ENCODE measurements at places on chromosomes 6 and 20.
A peak's percentile ranks its signal among the peaks of the same experiment; 100 is the strongest.

DNA sequence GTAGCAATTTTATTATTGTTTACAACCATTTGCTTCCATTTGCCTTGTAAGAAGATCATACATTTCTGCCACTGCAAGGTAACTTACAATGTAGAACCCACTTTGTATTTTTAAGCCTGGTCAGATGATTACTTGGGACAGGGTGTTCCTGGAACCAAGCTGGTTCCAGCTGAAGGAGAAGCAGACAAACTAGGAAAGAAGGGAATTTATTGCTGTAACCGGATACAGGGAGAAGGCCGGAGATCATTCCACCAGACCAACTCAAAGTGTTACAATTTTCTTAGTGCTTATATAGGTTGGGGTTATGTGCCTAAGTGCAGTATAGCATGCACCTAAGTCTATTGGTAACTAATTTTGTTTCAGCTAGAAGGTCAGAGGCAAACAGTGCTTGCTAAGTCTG, 104.4 kb downstream of the MANEA start:
- no peak for DNase-seq
- H3K4me3 ChIP-seq: no peak overlapping the region
- H3K27me3 ChIP-seq: no peaks in the 10 kb centered on the region
- H3K27ac ChIP-seq: peak overlapping the region; percentile 25
- peaks cover 17% of the 10 kb centered on the region for H3K4me1 ChIP-seq

DNA sequence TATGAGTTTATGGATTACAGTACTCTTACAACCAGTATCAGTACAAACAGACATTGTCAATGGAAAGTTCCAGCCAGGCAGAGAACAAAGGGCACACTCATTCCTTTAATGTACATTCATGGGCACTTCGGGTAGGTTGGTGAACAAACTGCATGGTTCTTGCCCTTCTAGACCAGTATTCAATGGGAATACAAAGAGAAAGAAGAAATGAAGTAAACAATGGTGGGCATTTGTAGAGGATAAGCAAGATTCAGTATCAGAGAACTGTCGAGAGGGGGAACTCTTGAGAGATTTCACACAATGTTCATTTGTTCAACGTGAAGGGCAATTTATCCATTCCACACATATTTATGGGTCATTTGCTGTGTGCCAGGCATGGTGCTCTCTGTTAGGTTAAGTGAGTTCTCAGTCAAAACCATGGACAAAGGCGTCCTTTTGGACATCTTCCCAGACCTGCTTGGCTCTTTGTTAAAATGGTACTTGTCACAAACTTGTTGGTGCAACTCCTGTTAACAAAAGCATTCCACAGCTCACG, 714.8 kb downstream of the DHX35 start:
- H3K36me3 ChIP-seq: no peaks in the 10 kb centered on the region
- H3K27ac ChIP-seq: no peak overlapping the region
- no peaks in the 10 kb centered on the region for H3K27me3 ChIP-seq
- peaks cover 4% of the 10 kb centered on the region for H3K4me1 ChIP-seq
- no peak for DNase-seq
- no peak overlapping the region for H3K4me3 ChIP-seq

- H3K27ac ChIP-seq: no peak overlapping the region
- no peaks in the 10 kb centered on the region for H3K36me3 ChIP-seq
- peak; percentile 73 for DNase-seq
- H3K4me1 ChIP-seq: peaks cover 3% of the 10 kb centered on the region
- peaks cover 51% of the 10 kb centered on the region for H3K27me3 ChIP-seq
- H3K4me3 ChIP-seq: no peak overlapping the region
Observed at GRCh38 chr20:58179432-58180099, 48.9 kb downstream of the ANKRD60 start.

- H3K27ac ChIP-seq: no peak overlapping the region
- no peak for DNase-seq
- no peak overlapping the region for H3K4me3 ChIP-seq
- H3K36me3 ChIP-seq: no peaks in the 10 kb centered on the region
- H3K4me1 ChIP-seq: peaks cover 22% of the 10 kb centered on the region
Observed at GRCh38 chr20:21027569-21027968, 78.6 kb downstream of the LINC00237 start.

- H3K4me3 ChIP-seq: no peak overlapping the region
- no peaks in the 10 kb centered on the region for H3K4me1 ChIP-seq
- no peaks in the 10 kb centered on the region for H3K27me3 ChIP-seq
- no peaks in the 10 kb centered on the region for H3K36me3 ChIP-seq
Observed at GRCh38 chr6:128808856-128809255, 74.1 kb upstream of the LAMA2 start.

- no peak for DNase-seq
- no peaks in the 10 kb centered on the region for H3K27me3 ChIP-seq
- no peak overlapping the region for H3K4me3 ChIP-seq
- H3K4me1 ChIP-seq: peaks cover 6% of the 10 kb centered on the region
- no peak overlapping the region for H3K27ac ChIP-seq
- no peaks in the 10 kb centered on the region for H3K36me3 ChIP-seq
Observed at GRCh38 chr6:156740604-156741003, 36.6 kb upstream of the ARID1B start.

- peaks cover 54% of the 10 kb centered on the region for H3K27me3 ChIP-seq
- no peaks in the 10 kb centered on the region for H3K4me1 ChIP-seq
- no peak overlapping the region for H3K4me3 ChIP-seq
- H3K27ac ChIP-seq: no peak overlapping the region
- no peak for DNase-seq
Observed at GRCh38 chr6:5090603-5091002, 5.5 kb downstream of the PPP1R3G start.

DNA sequence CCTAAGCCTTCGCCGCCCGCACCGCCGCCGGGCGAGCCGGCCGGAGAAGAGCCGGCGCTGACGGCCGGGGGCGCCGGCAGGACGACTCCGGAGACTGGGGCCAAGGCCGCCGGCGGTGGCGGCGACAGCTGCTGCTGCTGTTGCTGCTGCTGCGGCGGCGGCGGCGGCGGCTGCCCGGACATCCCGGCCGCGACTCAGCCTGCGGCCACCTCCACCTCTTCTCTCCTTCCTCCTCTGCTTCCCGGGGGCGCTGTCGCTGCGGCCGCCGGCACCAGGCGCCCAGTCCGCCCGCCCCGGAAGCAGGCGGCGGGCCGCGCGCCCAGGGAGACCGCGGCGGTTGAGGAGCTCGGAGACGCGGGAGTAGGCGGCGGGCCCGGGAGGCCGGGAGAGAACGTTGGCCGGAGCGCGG, 307 bp downstream of the RANBP9 start:
- H3K27ac ChIP-seq: no peak overlapping the region
- no peaks in the 10 kb centered on the region for H3K27me3 ChIP-seq
- peak overlapping the region; percentile 55 for H3K4me3 ChIP-seq
- H3K36me3 ChIP-seq: peaks cover 4% of the 10 kb centered on the region
- no peak for DNase-seq

DNA sequence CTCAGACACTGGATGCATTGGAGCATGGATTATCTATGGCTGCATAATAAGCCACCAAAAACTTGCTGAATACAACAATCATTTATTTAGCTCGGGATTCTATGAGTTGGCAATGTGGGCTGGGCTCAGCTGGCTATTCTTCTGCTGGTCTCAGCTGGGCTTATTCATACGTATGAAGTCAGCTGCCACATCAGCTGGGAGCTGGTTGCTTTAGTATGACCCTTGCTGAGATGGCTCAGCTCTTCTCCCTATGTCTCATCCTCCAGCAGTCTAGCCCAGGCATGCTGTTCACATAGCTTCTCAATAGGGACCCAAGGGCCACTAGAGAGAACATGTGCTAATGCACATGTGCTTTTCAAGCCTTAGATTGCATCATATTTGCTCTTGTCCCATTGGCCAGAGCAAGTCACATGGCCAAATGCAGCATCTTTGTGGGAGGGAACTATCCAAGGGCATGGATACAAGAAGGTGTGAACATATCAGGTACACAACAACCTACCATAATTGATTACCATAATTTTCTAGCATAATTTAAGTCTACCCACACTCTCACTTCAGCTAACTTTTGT, 444.6 kb downstream of the KIF16B start:
- no peak overlapping the region for H3K4me3 ChIP-seq
- peaks cover 13% of the 10 kb centered on the region for H3K4me1 ChIP-seq
- no peaks in the 10 kb centered on the region for H3K36me3 ChIP-seq

- DNase-seq: no peak
- no peaks in the 10 kb centered on the region for H3K4me1 ChIP-seq
- no peaks in the 10 kb centered on the region for H3K27me3 ChIP-seq
- H3K4me3 ChIP-seq: no peak overlapping the region
Observed at GRCh38 chr6:127435626-127436220, 23.5 kb downstream of the KIAA0408 start.

GRCh38 chr20:51528263-51529027, 14.1 kb downstream of the NFATC2 start:
- H3K4me3 ChIP-seq: peak overlapping the region; percentile 27
- peaks cover 50% of the 10 kb centered on the region for H3K4me1 ChIP-seq
- no peak for DNase-seq
- peak overlapping the region; percentile 94 for H3K27ac ChIP-seq
- H3K36me3 ChIP-seq: peaks cover 4% of the 10 kb centered on the region

DNA sequence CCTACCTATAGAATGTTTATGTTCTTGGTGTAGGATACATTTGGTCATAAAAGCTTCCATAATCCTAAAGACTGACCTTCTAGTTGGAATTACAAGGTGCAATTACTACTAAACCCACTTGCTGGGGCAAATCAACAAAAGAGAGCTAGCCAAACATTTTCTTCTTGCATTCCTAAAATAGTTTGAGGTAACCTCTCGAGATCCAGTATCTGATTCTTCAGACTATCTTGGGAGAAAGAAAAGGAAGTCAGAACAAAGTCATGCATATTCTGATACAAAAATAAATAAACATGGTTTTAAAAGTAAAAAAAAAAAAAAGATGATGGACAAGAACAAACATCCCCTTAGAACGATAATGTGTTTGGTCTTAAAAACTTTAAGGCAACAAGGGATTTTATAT, 294.2 kb upstream of the RSPO3 start:
- DNase-seq: no peak
- H3K4me1 ChIP-seq: no peaks in the 10 kb centered on the region
- no peak overlapping the region for H3K27ac ChIP-seq
- H3K4me3 ChIP-seq: no peak overlapping the region

- H3K4me1 ChIP-seq: no peaks in the 10 kb centered on the region
- H3K27me3 ChIP-seq: peaks cover 38% of the 10 kb centered on the region
- H3K4me3 ChIP-seq: no peak overlapping the region
- no peak overlapping the region for H3K27ac ChIP-seq
- no peak for DNase-seq
Observed at GRCh38 chr20:5328268-5328667, 11.5 kb upstream of the PROKR2 start.

- no peak for DNase-seq
- no peaks in the 10 kb centered on the region for H3K36me3 ChIP-seq
- H3K27ac ChIP-seq: no peak overlapping the region
- peaks cover 22% of the 10 kb centered on the region for H3K4me1 ChIP-seq
- no peak overlapping the region for H3K4me3 ChIP-seq
Observed at GRCh38 chr6:65570340-65570739, 136.7 kb downstream of the EYS start.

DNA sequence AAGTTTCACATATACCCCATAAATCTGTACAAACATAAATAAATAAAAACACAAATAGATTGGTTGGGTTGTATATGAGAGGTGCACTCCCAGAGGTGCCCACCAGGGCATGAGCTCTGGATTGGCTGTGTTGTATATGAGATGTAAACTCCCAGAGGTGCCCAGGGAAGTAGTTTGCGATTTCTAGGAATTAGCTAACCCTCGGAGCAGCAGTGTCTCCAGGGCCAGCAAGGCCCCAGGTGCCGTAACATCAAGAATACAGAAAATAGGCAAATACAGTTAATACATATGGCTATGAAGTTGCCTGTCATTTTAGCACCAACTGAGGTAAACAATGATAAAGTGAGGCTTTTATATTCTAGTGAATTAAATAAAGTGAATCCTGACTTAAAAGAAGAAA, 5.4 kb upstream of the GINM1 start:
- no peak overlapping the region for H3K27ac ChIP-seq
- peaks cover 2% of the 10 kb centered on the region for H3K4me1 ChIP-seq
- H3K4me3 ChIP-seq: no peak overlapping the region
- peaks cover 49% of the 10 kb centered on the region for H3K27me3 ChIP-seq
- no peak for DNase-seq

DNA sequence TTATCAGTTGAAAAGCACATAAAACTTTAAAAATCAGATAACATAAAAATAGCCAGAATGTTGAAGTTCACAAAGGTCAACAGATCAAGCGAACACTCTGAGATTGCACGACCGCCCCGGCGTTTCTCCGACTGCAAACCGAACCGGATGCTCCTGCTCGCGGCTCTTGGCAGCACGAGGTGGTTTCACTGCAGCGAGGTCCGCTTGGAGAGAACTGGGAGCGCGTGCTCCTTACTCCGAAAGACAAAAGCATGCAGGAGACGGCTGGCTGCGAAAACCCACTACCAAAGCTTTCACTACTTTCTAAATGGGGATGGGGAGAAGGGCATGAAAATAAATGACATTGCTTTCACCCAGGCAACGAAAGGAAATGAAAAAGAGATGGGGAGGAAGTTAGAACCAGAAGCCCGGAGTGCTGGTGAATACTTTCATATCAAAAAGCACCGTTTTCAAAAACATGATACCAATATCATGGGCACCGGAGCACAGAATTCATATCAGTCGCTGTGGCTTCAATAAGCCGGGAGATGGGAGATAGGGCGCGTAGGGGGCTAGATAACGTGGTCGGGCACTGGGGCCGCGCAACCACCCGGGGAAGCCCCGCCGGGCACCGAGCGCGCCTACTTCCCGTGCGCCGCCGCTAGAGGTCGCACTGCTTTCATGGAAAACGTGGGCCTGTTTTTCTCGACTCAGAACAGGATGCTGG, 8.3 kb upstream of the ANKRD60 start:
- peaks cover 19% of the 10 kb centered on the region for H3K27me3 ChIP-seq
- peaks cover 4% of the 10 kb centered on the region for H3K36me3 ChIP-seq
- DNase-seq: peak; percentile 68
- H3K27ac ChIP-seq: no peak overlapping the region

DNA sequence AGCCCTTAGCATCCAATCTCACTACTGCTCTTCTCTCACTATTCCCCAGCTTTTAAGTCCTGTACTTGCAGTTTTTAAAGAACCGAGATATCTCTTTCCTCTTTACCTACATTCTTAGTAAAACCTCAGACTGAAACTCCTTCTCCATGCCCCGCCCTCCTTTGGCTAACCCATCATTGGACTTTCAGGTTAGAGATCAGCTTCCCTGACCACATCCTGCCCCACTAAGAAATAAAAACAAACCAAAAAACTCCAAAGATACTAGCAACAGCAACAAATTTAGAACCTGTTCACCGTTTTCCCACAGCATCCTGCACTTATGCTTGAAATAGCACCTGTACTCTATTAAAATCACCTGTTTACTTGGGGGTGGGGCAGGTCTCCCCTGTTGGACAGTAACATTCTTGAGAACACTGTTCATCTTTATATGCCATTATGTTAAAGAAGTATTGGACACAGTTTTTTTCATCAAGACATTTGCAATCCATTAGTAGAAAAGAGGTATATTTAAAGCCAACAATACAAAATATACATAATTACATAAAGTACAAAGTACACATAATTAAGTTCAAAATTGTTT, 16.3 kb upstream of the SMAP1 start:
- DNase-seq: no peak
- H3K4me1 ChIP-seq: no peaks in the 10 kb centered on the region
- no peak overlapping the region for H3K27ac ChIP-seq
- no peak overlapping the region for H3K4me3 ChIP-seq
